SK-N-SH (cell line): ENCODE measurements at places on chromosomes 16 and 17.

- peak; percentile 36 for DNase-seq
Observed at GRCh38 chr17:73261952-73262675, 434 bp upstream of the CPSF4L start.

DNA sequence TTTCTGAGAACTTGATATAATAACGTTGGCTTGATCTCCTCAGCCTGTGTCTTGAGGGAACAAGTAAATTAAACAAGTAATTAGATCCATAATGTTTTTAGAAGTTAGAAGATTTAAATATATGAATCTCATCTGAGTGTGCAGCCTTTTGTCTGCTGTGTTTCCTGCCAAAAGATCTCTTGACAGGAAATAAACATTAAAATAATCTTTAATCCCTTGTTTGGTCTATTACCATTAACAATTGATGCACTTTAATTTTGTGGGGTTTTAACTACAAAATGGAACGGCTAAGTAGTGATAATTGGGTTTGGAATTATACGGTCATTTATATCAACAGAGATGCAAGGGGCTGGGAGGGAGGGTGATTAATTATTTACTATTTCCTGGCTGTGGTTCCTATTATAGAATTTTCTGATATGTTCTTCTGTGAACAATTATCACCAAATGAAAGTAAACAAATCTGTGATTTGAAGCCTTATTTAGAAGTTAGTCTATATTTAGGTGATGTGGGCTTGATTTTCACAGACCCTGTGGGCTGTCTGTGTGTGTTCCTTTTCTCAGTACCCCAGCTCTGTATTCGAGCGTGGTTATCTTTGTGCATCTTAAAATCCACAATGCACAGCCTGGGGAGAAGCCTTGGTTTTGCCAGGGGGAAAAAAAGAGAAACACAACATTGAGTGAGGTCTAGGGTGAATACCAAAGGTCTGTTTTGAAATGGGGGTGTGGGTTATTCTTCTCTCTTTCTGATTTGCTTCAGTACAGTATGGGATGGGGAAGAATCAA, 556.1 kb downstream of the WWOX start:
- peak; percentile 37 for DNase-seq

- no peak for DNase-seq
Observed at GRCh38 chr17:40864661-40865390, 2.2 kb downstream of the KRT12 start.

DNA sequence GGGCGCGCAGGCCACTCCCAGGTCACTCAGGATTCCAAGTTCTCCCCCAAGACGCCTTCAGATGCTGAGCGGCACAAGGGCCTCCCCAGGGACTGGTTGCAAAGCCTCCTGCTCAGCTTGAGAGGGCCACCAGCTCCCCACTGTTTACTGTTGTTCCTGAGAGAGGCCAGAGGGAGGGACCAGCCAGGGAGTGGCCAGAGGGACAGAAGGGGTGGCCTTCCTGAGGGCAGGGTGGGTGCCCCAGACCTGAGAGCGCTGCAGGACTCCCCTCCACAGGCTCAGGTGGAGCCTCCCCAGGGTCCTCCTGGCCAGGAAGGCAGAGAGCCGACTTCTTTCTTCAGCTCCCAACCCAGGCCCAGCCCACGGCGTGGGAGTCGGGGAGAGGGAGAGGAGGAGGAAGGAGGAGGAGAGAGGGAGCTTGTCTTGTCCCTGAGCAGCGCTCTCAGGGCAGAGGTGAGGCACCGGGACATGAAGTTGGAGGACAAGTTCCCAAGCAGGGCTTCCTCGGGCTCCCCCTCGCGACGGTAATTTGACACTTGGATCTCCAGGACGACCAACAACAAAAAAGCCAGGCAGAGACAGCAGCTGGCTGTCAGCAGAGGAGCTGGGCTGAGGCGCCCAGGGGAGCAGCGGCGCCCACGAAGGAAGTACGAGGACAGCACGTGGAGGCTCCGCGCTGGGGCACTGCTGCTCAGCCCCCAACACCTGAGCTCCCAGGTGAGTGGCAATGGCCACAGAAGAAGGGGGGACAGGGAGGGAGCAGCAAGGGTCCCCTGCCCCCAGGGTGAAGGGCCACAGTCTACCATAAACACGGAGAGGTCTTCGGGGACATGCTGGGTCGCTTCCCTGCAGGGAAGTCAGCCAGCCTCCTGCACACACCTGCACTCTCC, 497 bp downstream of the SMIM5 start:
- peak; percentile 81 for DNase-seq

GRCh38 chr17:77709594-77709993, 248.9 kb upstream of the TNRC6C start:
- DNase-seq = no peak

GRCh38 chr17:59876107-59876506, 16.6 kb downstream of the TUBD1 start:
- no peak for DNase-seq

- DNase-seq = no peak
Observed at GRCh38 chr17:67435122-67435521, 58.0 kb downstream of the PITPNC1 start.

DNA sequence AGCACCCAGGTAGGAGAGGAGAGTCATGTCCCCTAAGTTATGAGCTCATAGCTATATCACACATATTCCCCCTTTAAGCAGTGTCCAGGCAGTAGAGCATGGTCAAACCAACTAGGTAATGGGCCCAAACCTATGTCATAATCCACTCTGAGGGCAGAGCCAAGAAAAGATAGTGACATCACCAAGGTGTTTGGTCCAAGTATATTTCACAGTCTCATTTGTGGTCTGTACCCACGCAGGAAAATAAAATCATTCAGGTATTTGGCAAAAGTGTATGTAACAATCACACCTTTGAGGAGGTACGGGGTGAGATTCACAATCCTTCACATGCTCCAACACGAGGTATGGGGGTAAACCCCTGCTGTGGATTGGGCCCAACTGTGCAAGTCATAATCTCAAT, 2112.8 kb downstream of the TP53TG3F start:
- no peak for DNase-seq

DNA sequence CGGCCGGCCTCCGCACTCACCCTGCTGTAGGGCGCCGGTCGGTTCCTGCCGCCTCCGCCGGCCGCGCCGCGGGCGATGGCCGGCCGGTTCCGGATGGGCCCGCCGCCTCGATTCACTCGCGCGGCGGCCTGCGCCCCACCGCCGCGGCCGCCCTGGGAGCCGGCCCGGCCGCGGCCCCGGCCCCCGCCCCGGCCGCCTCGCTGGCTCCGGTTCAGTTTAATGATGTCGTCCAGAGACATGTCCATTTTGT, 158 bp downstream of the ALYREF start:
- DNase-seq = no peak

GRCh38 chr16:79639576-79640311, 39.2 kb upstream of the MAF start:
- DNase-seq = no peak

DNA sequence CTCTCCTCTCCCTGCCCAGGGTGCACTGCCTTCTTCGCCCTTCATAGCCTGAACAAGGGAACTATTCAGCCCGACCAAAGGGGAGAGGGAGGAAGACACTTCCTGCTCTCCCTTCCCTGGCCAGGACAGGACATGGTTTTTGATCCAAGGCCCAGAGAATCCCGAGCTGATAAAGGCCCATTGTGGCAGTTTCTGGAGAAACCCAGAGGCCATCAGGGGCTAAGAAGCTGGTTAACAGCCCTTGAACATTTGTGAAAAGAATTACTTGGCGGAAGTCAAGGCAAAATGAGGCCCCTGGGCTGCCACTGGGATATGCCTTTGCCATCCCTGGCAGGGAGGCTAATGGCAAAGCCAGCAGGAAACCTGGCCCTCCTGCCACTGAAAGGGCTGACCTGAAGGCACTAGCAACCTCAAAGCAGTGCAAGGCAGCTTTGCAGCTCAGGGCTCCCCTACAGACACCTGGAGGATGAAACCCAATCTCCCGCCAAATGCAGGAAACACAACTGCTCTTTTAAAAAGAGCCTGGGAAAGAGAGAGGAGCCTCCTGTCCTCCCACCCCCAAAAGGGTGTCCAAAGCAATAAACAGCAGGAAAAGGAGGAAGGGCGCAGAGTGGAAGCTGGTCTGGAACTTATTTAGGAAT, 12.6 kb downstream of the PHB1 start:
- DNase-seq = no peak

DNA sequence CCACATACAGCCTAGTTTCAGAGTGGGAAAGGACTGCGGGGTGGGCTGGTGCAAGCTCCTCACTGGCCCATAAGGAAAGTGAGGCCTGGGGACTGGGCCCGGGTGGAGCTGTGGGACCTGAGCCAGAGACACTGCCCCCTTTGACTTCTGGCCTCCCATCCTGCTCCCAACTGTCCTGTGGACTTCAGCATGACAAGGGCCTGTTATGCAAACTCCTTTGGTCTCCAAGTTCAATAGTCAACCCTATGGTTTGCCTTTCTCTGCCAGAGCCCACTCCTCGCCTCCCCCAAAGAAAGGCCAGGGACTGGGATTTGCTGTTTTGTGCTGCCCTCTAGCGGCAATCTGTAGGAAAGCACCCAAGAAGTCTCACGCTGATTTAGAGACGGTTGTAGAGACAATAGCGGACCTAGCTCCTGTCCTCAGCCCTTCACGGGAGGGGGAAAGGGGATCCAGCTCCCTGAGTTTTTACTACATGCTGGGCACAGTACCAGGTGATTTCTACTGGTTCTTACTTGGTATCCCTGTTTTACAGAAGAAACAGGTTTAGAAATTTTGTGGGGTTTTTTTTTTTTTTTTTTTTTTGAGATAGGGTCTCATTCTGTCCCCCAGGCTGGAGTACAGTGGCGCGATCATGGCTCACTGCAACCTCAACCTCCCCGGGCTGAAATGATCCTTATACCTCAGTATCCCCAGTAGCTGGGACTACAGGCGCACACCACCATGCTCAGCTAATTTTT, 1.2 kb upstream of the TLCD3B start:
- peak; percentile 83 for DNase-seq

GRCh38 chr17:16322636-16323035, 30.6 kb downstream of the CENPV start:
- no peak for DNase-seq

GRCh38 chr17:61904094-61904710, 23.6 kb downstream of the INTS2 start:
- DNase-seq = no peak

GRCh38 chr16:11602321-11602720, 15.6 kb upstream of the LITAF start:
- no peak for DNase-seq

GRCh38 chr16:88792668-88793250, 7.7 kb upstream of the PIEZO1 start:
- DNase-seq = no peak

- DNase-seq = no peak
Observed at GRCh38 chr17:49431743-49432142, 17.1 kb upstream of the PHB1 start.

DNA sequence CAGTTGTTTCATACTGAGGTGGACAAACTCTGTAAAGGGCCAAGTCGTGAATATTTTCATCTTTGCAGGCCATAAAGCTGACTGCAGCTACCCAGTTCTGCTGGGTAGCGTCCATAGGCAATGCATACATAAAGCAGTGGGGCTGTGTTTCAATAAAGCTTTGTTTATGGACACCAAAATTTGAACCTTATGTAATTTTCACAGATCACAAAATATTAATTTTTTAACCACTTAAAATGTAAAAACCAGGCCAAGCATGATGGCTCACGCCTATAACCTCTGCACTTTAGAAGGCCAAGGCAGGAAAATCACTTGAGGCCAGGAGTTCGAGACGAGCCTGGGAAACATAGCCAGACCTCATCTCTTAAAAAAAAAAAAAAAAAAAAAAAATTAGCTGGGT, 148.0 kb downstream of the CCDC182 start:
- no peak for DNase-seq

GRCh38 chr16:53056392-53056881, 1.6 kb downstream of the CHD9 start:
- no peak for DNase-seq

GRCh38 chr16:12868788-12869187, 32.6 kb upstream of the SHISA9 start:
- DNase-seq = no peak

DNA sequence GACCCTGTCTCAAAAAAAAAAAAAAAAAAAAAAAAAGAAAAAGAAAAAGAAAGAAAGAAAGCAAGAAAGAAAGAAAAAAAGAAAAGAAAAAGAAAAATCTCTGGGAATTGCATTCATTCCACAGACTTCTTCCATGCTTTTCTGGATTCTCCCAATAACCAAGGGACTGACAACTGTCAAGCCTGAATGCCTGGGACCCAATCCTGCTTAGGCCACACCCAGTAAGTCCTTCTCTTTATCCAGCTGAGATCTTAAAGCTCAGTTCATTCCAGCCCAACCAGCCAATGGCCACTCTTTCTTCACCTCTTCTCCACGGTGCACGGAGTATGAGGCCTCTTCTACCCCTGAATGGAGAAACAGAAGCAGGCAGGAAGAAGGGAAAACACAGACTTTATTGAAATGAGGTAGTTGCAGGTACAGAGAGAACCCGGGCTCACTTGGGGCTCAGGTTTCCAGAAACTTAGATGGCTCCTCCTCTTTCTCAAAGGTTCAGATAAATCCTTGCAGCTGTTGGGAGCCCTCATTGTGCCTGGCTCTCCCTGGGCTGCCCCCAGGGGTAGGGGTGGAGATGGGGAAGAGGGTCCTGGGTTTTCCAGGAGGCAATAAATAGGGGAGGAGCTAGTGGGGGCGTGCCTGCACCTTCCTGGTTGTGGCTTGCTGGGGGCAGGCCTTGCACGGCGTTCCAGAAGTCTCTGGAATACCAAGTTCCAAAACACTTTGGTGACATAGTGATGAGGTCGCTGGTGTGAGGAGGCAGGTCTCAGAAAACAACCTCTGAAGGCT, 2.5 kb downstream of the HOXB1 start:
- DNase-seq = no peak

- no peak for DNase-seq
Observed at GRCh38 chr16:27677263-27677662, 127.3 kb downstream of the KATNIP start.

GRCh38 chr16:72422308-72422897, 250.4 kb upstream of the PMFBP1 start:
- no peak for DNase-seq
